Spinal cord (tissue), 10 donors: ENCODE measurements at places on chromosomes 1 and 21.

DNA sequence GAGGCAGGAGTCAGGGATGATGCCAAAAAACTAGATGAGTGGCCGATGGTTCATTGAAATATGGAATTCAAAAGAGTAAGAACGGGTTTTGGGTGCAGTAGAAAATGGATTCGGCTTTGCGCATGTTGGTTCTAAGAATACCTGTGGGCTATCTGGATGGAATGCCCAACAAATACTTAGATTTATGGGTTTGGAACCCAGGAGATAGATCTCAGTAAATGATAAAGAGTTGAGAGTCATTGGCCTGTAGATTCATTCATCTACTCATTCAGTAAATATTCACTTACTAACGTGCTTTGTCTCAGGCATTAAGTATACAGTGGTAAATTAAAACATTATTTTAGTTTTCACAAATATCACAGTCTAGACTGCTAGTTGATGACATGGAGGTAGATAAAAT lies 247.7 kb downstream of the NFIA start:
- no peaks in the 10 kb centered on the region for H3K27me3 ChIP-seq
- peaks cover 5% of the 10 kb centered on the region for H3K4me1 ChIP-seq
- no peak for DNase-seq
- H3K4me3 ChIP-seq: no peak overlapping the region
- H3K27ac ChIP-seq: no peak overlapping the region
- H3K36me3 ChIP-seq: no peaks in the 10 kb centered on the region

GRCh38 chr1:48873944-48874343 lies 97.3 kb upstream of the BEND5 start:
- H3K4me1 ChIP-seq: peaks cover 3% of the 10 kb centered on the region
- no peak for DNase-seq
- H3K27me3 ChIP-seq: no peaks in the 10 kb centered on the region
- no peak overlapping the region for H3K27ac ChIP-seq
- H3K36me3 ChIP-seq: no peaks in the 10 kb centered on the region

GRCh38 chr1:228809621-228810394 lies 74.5 kb downstream of the RHOU start:
- DNase-seq: no peak
- no peaks in the 10 kb centered on the region for H3K36me3 ChIP-seq
- H3K4me3 ChIP-seq: no peak overlapping the region
- no peak overlapping the region for H3K27ac ChIP-seq

DNA sequence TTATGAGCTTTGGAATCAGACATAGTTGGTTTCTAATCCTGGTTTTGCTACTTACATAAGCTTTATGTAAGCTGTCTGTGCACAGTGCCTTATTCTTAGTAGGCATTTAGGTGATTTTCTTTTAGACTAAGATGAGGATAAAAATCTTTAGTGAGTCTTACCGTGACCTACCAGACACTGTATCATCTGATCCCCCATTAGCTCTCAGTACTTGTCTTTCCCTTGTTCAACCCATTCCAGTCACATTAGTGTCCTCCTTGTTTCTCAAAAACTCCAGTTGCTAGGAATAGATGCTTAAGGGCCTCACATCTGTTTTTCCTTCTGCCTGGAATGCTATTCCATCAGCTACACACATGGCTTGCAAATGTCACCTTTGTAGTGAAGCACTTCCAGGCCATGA lies 18.8 kb downstream of the PPP1R12B start:
- no peaks in the 10 kb centered on the region for H3K27me3 ChIP-seq
- no peak overlapping the region for H3K4me3 ChIP-seq
- no peak overlapping the region for H3K27ac ChIP-seq
- peaks cover 4% of the 10 kb centered on the region for H3K4me1 ChIP-seq
- DNase-seq: no peak

DNA sequence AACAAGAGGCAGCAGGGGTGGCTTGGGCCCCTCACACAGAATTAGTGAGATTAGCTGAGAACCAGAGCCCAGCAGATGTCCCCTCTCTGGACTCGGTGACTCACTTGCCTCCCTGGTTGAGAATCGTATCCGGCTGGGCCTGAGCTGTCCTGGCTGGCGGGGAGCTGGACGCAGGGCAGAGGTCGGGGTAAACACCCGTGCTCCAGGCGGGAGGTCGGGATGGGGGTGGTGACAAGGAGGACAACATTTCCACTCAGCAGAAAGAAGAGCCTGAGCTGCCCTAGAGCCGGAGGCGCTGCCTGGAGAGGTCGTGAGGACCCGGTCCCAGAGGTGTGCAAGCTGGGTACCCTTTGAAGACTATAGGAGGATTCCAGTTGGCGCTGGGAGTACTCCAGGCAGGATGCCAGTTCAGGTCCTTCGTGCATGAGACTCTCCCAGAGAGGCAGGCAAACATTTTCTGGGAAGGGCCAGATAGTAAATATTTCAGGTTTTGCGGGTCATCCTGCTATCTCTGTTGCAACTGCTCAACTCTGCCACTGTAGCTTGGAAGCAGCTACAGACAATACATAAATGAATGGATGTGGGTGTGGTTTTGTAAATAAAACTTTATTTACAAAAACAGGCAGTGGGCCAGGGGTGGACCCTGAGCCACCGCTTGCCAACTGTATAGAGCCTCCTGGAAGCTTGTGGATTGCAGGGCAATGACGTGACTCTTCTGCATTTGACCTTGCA lies 116.8 kb upstream of the WNT4 start:
- peak overlapping the region; percentile 1 for H3K27ac ChIP-seq
- no peak for DNase-seq

GRCh38 chr1:19370453-19371170 lies 58.5 kb downstream of the SLC66A1 start:
- no peak overlapping the region for H3K27ac ChIP-seq
- DNase-seq: no peak
- no peaks in the 10 kb centered on the region for H3K27me3 ChIP-seq
- no peak overlapping the region for H3K4me3 ChIP-seq
- peaks cover 48% of the 10 kb centered on the region for H3K4me1 ChIP-seq
- H3K36me3 ChIP-seq: peaks cover 40% of the 10 kb centered on the region

GRCh38 chr1:225613006-225613405 lies 39.9 kb downstream of the ENAH start:
- DNase-seq: no peak
- no peak overlapping the region for H3K27ac ChIP-seq
- H3K27me3 ChIP-seq: no peaks in the 10 kb centered on the region
- no peak overlapping the region for H3K4me3 ChIP-seq
- H3K36me3 ChIP-seq: peaks cover 3% of the 10 kb centered on the region

GRCh38 chr1:147598621-147599361 lies 57.5 kb downstream of the BCL9 start:
- peaks cover 17% of the 10 kb centered on the region for H3K4me1 ChIP-seq
- DNase-seq: no peak
- no peaks in the 10 kb centered on the region for H3K27me3 ChIP-seq
- H3K36me3 ChIP-seq: no peaks in the 10 kb centered on the region

GRCh38 chr21:32034850-32035249 lies 162.0 kb downstream of the HUNK start:
- no peak for DNase-seq
- H3K4me3 ChIP-seq: no peak overlapping the region
- H3K27ac ChIP-seq: no peak overlapping the region
- H3K27me3 ChIP-seq: no peaks in the 10 kb centered on the region
- no peaks in the 10 kb centered on the region for H3K4me1 ChIP-seq

DNA sequence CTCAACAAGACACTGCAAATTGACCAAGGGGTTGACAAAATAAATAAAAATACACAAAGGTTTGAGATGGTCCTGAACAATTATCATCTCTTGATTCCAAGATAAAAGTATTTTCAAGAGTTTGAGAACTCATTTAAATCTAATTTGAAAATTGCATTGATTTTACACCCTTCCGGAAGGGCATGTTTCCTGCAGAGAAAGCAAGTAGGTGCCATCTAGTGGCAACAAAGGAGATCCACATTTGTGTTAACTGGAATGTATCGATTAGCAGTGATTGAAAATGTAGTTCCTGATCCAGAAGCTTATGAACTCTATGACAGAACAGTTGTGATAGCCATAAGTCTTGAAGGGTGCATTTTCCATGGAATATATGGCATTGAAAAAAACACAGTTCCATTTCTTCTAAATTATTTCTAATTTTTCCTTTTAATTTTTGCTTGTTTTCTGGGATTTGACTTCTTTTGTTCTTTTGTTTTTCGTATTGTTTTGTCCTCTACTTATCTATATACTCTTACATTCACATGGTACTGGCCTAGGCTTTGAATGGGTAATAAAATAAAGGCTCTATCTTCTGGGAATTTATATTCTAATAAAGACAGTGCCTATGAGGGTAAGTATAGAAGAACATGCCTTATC lies 143.7 kb downstream of the DNM3 start:
- no peaks in the 10 kb centered on the region for H3K36me3 ChIP-seq
- H3K27ac ChIP-seq: no peak overlapping the region
- DNase-seq: peak; percentile 82
- no peaks in the 10 kb centered on the region for H3K27me3 ChIP-seq

DNA sequence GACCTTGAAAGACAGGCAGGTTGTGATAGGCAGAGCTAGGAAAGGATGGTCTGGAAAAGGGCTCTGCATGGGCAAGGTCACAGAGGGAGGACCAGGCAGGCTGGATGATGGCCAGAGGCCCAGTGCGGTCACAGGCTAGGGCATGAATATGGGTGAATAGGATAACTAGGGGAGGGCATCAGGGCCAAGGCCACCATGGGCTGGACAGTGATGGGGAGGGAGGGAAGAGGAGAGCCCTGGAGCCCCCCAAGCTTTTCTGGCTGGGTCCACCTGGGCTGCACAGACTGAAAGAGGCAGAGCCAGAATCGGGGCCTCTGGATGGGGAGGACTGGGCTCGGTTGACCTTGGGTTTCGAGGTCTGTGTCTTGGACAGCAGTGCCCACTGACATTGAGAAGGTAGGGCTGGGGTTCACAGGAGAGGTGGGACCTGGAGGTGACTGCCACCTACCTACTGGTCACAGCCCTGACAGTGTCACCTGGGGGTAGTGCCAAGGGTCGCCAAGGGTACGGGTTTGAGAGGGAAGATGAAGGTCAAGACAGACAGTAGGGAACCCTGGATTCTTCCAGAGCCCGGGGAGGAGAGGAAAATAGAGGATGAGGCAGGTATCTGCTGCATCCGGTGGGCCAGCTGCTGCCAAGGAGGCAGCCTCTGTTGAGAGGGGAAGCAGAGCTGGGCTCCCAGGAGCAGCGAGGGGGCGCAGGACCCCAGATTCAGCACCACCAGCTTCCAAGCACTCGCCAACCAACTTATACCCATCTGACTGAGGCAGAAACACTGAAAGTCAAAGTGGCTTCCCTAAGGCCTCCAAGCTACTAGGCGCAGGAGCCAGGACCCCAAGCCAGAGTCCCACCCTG lies 6.1 kb upstream of the NPHP4 start:
- no peak overlapping the region for H3K4me3 ChIP-seq
- DNase-seq: no peak
- no peak overlapping the region for H3K27ac ChIP-seq
- peaks cover 3% of the 10 kb centered on the region for H3K27me3 ChIP-seq
- H3K4me1 ChIP-seq: peaks cover 37% of the 10 kb centered on the region
- H3K36me3 ChIP-seq: peaks cover 38% of the 10 kb centered on the region

- peaks cover 38% of the 10 kb centered on the region for H3K4me1 ChIP-seq
- H3K27me3 ChIP-seq: no peaks in the 10 kb centered on the region
- no peak for DNase-seq
Observed at GRCh38 chr1:33165209-33165608, 16.6 kb downstream of the TRIM62 start.

GRCh38 chr1:67624680-67625079 lies 60.3 kb upstream of the GADD45A start:
- no peak for DNase-seq
- H3K27ac ChIP-seq: no peak overlapping the region
- no peaks in the 10 kb centered on the region for H3K4me1 ChIP-seq
- no peak overlapping the region for H3K4me3 ChIP-seq
- H3K36me3 ChIP-seq: no peaks in the 10 kb centered on the region

DNA sequence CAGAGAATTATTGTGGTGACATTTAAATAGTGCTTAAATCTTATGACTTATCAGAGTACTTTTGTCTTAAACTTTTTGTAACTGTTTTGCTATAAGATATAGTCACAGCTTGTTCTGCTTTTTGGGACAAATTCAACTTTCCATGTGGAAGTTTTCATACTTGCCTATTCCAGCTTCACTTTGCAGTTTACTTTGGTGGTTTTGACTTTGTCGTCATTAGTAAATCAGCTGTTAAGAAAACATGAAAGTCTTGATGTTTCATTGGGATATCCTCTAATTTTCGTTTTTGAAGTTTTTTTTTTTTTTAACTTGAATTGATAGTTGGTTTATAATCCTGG lies 31.3 kb downstream of the SDCCAG8 start:
- H3K4me1 ChIP-seq: no peaks in the 10 kb centered on the region
- peaks cover 2% of the 10 kb centered on the region for H3K36me3 ChIP-seq
- H3K27ac ChIP-seq: no peak overlapping the region

- H3K36me3 ChIP-seq: no peaks in the 10 kb centered on the region
- no peak for DNase-seq
- peaks cover 43% of the 10 kb centered on the region for H3K4me1 ChIP-seq
- H3K4me3 ChIP-seq: no peak overlapping the region
Observed at GRCh38 chr21:41960386-41960785, 6.6 kb upstream of the C2CD2 start.

GRCh38 chr1:40041466-40041838 lies 923 bp downstream of the CAP1 start:
- peaks cover 8% of the 10 kb centered on the region for H3K36me3 ChIP-seq
- peak overlapping the region; percentile 98 for H3K27ac ChIP-seq
- peaks cover 37% of the 10 kb centered on the region for H3K4me1 ChIP-seq
- peak overlapping the region; percentile 100 for H3K4me3 ChIP-seq
